ENCODE measurements at places on chromosomes 13 and 19. TPM values are rescaled to one million over a fixed set of nuclear protein-coding genes. Genes with fewer than 3 reads are reported as not detected.

DNA sequence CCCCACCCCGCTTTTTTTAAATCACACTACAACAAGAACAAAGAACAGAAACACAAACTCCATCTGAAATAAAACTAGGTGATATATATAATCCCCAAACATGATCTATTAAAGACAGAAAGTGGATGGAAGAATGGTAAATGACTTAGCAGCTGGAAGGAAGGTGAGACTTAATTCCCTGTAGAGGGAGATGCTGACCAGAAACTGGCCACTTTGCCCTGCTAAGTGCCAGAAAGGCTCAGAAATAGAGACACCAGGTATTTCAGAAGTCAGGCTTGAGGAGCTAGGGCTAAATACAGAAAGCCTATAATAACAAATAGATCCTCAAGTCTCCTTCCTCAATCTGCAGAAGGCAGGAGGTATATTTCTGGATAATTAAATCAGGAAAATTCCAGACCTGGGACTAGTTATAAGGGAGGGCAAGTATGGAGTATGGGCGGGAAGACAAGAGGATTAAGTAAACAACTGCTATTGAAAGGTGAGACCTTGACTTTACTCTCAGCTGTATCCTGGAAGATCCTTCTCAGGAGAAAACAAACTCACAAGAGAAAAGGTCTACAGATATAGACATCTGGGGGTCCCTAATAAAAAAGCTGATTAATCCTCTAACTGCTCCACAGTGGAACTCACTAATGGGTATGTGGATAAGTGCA is 32.2 kb downstream of the MTRF1 start:
- H3K4me1 ChIP-seq = peaks cover 2% of the 10 kb centered on the region
- H3K4me3 ChIP-seq = no peak overlapping the region
- H3K36me3 ChIP-seq = peaks cover 9% of the 10 kb centered on the region
- H3K27me3 ChIP-seq = no peaks in the 10 kb centered on the region
- no peak for DNase-seq

DNA sequence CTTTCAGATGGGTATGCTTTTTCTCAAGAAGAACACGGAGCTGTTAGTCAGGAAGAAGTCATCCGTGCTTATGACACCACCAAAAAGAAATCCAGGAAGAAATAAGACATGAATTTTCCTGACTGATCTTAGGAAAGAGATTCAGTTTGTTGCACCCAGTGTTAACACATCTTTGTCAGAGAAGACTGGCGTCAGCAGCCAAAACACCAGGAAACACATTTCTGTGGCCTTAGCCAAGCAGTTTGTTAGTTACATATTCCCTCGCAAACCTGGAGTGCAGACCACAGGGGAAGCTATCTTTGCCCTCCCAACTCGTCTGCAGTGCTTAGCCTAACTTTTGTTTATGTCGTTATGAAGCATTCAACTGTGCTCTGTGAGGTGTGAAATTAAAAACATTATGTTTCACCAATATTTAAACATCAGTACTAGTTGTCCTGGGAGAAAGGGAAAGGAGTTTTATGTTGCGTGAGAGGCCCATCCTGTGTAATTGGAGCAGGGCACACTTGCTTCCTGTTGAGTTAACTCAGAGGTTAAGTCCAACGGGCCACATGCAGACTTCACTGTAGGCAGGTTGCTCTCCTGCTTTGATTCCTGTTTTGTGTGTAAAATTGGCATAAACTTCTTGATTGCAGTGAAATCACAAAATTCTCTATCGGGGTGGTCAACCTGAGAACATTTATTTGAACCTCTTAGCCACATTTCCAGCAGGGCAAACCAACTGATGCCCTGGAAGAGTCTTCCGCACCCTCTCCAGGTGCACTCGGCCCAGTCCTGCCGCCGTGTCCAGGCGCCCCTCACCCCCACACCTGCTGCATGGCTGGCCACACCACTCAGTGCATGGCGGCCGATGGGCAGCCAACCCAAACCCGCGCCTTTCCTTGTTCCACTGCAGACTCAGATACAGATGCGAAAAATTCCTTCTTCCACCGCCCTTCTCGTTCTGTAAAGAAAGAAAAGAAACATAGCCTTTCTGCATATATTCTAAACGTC is 31.6 kb downstream of the SHISA2 start:
- DNase-seq = peak; percentile 63
- no peaks in the 10 kb centered on the region for H3K36me3 ChIP-seq
- H3K4me3 ChIP-seq = no peak overlapping the region
- no peaks in the 10 kb centered on the region for H3K27me3 ChIP-seq

DNA sequence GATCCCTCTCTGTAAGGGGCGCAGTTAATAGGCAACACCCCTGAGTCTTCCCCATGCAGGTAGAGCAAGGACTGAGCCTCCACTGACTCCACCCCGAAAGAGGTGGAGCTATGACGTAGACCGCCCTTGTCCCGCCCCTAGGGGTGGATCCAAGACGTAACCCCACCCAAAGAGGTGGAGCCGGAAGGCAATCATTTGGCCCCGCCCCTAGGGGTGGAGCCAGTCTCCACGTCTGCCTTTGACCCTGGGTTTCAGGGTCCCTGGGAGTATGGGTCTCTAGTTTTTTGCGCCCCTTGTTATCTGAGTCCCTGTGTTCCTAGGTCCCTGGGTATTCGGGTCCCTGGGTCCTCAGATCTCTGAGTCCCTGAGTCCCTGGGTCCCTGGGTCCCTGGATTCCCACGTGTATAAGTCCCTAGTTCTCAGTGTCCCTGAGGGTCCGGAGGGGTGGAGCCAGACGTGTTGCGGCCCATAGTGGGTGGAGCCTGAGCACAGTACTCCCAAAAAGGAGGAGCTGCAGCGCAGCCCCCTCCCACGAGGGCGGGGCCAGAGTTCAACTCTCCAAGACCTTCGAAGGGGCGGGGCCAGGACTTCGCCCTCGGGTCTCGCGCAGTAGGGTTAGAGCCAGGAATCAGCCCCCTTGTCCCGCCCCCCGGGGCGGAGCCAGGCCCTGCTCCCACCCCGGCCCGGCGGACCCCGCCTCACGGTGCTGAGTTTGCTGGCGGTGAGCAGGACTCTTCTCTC is 5.3 kb downstream of the DENND1C start:
- H3K36me3 ChIP-seq = no peaks in the 10 kb centered on the region
- peak; percentile 10 for DNase-seq
- H3K27ac ChIP-seq = no peak overlapping the region
- H3K27me3 ChIP-seq = peaks cover 12% of the 10 kb centered on the region
- 0 out of 2 replicates have a peak overlapping the region, but pooled peaks have one; percentile 24 for H3K4me3 ChIP-seq

- no peak overlapping the region for H3K27ac ChIP-seq
- H3K4me3 ChIP-seq = no peak overlapping the region
- H3K4me1 ChIP-seq = no peaks in the 10 kb centered on the region
- H3K27me3 ChIP-seq = no peaks in the 10 kb centered on the region
Observed at GRCh38 chr19:30807278-30807677, 435.1 kb downstream of the ZNF536 start.

DNA sequence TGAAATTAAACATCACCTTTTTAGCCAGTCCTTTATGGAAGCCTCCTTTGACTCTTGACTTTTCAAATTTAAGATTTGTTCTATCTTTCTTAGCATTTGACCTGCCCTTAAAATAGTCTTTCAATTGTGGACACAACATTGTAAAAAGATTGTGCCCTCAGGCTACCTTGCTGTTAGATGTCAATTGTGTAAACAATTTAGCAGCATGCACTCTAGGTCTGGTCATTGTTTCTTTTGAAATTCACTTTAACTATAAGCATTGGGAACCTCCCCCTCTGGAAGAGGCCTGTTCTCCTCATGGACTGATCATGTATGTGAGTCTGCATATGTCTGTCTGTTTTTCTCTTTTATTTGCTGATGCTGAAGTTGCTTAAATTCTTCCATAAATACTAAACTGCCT is 31.5 kb upstream of the PABPC3 start:
- H3K27me3 ChIP-seq = no peaks in the 10 kb centered on the region
- no peak overlapping the region for H3K4me3 ChIP-seq
- no peaks in the 10 kb centered on the region for H3K4me1 ChIP-seq
- no peak for DNase-seq
- H3K36me3 ChIP-seq = no peaks in the 10 kb centered on the region

GRCh38 chr13:24254146-24254841 is 55.1 kb upstream of the C1QTNF9 start:
- H3K36me3 ChIP-seq = peaks cover 23% of the 10 kb centered on the region
- DNase-seq = no peak
- H3K4me3 ChIP-seq = no peak overlapping the region
- no peaks in the 10 kb centered on the region for H3K4me1 ChIP-seq
- H3K27ac ChIP-seq = no peak overlapping the region

- H3K4me3 ChIP-seq = no peak overlapping the region
- H3K36me3 ChIP-seq = peaks cover 74% of the 10 kb centered on the region
- H3K4me1 ChIP-seq = no peaks in the 10 kb centered on the region
- H3K27me3 ChIP-seq = no peaks in the 10 kb centered on the region
- no peak for DNase-seq
- H3K27ac ChIP-seq = no peak overlapping the region
Observed at GRCh38 chr19:17156947-17157302, 58.2 kb upstream of the USE1 start.

DNA sequence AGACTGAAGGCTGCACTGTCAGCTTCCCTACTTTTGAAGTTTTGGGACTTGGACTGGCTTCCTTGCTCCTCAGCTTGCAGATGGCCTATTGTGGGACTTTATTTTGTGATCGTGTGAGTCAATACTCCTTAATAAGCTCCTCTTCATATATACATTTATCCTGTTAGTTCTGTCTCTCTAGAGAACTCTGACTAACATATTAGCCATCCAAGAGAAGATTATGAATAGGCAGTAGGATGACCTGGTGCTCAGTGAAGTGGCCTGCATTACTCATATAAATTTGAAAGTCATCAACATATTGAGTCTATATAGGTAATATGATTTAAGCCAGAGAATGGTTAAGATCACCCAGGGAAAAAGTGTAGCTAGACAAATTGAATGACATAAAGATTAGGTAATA is 136.3 kb upstream of the UFM1 start:
- no peaks in the 10 kb centered on the region for H3K27me3 ChIP-seq
- H3K4me1 ChIP-seq = no peaks in the 10 kb centered on the region
- no peaks in the 10 kb centered on the region for H3K36me3 ChIP-seq
- no peak overlapping the region for H3K4me3 ChIP-seq
- no peak overlapping the region for H3K27ac ChIP-seq
- DNase-seq = no peak

DNA sequence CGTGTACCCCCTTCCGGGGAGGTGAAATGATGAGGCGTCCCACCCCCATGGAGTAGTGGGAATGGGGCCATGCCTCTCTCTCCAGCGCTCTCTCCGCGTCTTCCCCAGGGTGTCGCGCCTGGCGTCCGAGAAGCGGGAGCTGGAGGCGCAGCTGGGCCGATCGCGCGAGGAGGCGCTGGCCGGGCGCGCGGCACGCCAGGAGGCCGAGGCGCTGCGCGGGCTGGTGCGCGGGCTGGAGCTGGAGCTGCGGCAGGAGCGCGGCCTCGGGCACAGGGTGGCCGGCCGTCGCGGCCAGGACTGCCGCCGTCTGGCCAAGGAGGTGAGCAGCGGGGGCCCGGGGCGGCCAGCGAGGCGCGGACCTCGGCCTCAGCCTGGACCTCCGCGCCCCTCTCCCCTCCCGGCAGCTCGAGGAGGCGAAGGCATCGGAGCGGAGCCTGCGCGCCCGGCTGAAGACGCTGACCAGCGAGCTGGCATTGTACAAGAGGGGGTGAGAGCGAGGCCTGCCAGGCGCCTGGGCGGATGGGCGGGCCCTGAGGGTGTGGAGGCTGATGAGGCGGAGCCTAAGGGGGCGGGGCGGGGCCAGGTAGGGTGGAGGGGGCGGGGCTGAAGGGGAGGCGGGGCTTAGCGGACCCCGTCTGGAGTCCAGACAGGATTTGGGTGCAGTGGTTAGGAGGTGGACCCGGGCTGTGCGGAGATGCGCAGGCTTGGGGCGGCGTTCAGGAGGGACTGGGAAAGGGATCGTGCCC is 7.7 kb downstream of the PGLYRP1 start:
- peaks cover 7% of the 10 kb centered on the region for H3K4me1 ChIP-seq
- no peaks in the 10 kb centered on the region for H3K36me3 ChIP-seq
- peaks cover 17% of the 10 kb centered on the region for H3K27me3 ChIP-seq
- H3K27ac ChIP-seq = no peak overlapping the region
- DNase-seq = no peak

- no peaks in the 10 kb centered on the region for H3K4me1 ChIP-seq
- H3K4me3 ChIP-seq = no peak overlapping the region
- H3K27ac ChIP-seq = no peak overlapping the region
- no peaks in the 10 kb centered on the region for H3K36me3 ChIP-seq
- DNase-seq = peak; percentile 52
Observed at GRCh38 chr13:105598529-105598928, 936.9 kb downstream of the EFNB2 start.

The CYP4F3 gene
- not detected for polyA plus RNA-seq

The ZNF283 gene
- 1.2 TPM for polyA plus RNA-seq

All from IMR-90 (cell line).